ENCODE measurements at places on chromosomes 11 and 22.

- no peaks in the 10 kb centered on the region for H3K4me1 ChIP-seq
- DNase-seq, result no peak
- H3K27me3 ChIP-seq, result peaks cover 47% of the 10 kb centered on the region
- no peaks in the 10 kb centered on the region for H3K36me3 ChIP-seq
Measured at GRCh38 chr11:118136801-118137200, 15.8 kb downstream of the SCN4B start.

DNA sequence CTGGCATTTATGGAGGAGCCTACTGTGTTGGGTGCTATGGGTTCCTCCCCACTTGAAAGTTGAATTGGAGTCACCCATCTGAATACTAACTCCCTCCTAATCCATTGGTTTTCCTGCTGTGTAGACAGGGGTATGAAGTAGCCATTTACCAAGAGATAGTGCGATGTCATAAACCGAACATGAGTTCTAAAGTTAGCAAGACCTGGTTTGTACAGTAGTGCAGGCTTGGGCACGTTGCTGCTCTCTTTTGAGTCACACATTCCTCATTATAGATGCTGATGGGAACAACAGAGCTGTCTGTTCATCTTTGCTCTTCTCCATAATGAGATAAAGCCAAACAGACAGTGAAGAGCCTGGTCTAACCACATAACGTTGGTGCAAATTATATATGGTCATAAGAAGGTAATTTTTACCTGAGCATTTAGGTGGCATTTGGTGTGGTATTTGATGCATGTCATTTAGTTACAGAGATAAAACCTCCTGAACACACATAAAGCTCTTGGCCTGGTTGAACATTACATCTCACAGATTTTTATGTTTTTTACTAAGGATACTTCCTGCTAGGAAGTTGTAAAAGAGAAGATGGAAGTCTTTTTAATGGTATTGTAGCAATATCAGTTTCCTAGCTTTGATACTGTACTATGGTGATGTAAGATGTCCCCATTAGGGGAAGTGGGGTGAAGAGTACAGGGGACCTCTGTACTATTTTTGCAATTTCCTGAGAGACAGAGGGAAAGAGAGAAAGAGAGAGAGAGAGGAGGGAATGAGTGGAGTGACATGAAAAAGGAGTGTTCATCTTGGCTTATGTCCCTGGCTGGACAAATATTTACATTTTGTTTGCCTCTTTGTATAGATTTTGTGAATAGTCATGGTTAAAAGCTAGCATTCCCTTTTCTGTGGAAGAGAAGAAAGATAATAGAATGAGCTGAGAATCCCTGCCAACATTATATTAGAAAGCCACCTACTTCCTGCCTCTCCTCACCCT, 27.9 kb downstream of the GRAP2 start:
- DNase-seq, result no peak
- no peaks in the 10 kb centered on the region for H3K4me1 ChIP-seq
- no peaks in the 10 kb centered on the region for H3K27me3 ChIP-seq
- H3K27ac ChIP-seq, result no peak overlapping the region
- H3K36me3 ChIP-seq, result no peaks in the 10 kb centered on the region

- no peak overlapping the region for H3K4me3 ChIP-seq
- no peaks in the 10 kb centered on the region for H3K4me1 ChIP-seq
- no peak overlapping the region for H3K27ac ChIP-seq
- DNase-seq, result no peak
- peaks cover 69% of the 10 kb centered on the region for H3K27me3 ChIP-seq
- H3K36me3 ChIP-seq, result no peaks in the 10 kb centered on the region
Measured at GRCh38 chr22:27317096-27317495, 484.5 kb downstream of the MN1 start.

DNA sequence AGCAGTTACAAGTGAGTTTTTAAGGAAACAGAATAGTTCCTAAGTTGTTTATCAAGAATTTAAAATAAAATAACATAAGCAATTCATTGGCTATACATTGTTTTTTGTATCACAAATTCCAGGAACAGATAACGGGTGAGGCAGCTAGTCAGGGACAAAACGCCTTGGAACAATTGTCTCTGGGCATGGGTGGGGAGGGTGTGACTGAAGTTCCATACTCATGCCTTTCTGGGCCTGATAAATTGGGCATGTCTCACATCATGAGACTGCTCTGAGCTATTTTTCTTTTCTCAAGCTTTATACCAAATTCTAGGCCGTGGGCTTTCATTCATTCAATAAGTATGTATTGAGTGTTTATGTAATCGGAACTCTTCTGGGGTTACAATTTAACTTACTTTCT, 21.6 kb downstream of the FOLR3 start:
- H3K36me3 ChIP-seq, result no peaks in the 10 kb centered on the region
- H3K4me1 ChIP-seq, result no peaks in the 10 kb centered on the region
- H3K4me3 ChIP-seq, result no peak overlapping the region
- no peaks in the 10 kb centered on the region for H3K27me3 ChIP-seq
- DNase-seq, result no peak

GRCh38 chr11:134700101-134700640, 288.1 kb upstream of the B3GAT1 start:
- H3K4me3 ChIP-seq, result no peak overlapping the region
- DNase-seq, result no peak
- no peaks in the 10 kb centered on the region for H3K36me3 ChIP-seq
- H3K27ac ChIP-seq, result no peak overlapping the region
- no peaks in the 10 kb centered on the region for H3K4me1 ChIP-seq

DNA sequence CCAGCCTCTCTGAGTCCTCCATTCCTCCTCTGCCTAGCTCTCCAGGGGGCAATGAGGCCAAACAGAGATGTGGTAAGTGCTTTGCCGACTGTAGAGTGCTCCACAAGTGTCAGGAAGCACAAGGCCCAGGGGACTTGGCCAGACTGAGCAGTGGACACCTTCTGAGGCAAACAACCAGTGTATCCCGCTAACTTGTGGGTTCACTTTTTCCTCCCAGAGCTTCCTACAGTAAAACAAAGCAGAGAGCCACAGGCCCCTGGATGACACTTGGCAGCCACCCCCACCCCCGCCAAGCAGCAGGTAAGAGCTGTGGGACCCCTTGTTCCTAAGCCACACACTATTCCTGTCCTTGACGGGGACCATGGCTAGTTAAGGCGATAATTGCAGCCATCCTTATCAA, 160.9 kb downstream of the CACNA1I start:
- H3K27me3 ChIP-seq, result peaks cover 15% of the 10 kb centered on the region
- H3K27ac ChIP-seq, result no peak overlapping the region
- no peak for DNase-seq
- H3K4me3 ChIP-seq, result no peak overlapping the region

DNA sequence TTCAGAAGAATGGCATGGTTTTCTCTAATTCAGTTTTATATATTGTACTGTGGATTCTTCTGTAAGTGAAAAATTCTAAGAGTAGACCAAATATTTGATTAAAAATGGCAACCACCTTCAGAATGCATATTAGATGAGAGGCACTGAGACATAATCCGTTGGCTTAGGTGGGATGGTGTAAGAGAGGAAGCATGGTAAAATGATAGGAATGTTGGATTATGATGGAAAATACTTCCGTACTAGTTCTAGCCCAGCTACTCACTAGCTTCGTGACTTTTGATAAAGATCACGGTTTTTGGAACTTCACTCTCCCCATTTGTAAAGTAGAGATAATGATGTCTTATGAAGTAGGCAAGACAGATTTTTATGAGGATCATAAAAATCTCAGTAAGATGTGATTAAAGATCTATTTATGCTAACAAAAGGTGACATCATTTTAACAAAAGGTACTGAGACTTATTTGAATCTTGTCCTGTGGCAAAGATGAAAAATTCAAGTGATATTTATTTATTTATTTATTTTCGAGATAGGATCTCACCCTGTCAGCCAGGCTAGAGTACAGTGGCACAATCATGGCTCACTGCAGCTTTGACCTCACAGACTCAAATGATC, 37.5 kb downstream of the UVRAG start:
- H3K27me3 ChIP-seq, result no peaks in the 10 kb centered on the region
- no peak for DNase-seq
- H3K4me3 ChIP-seq, result no peak overlapping the region
- H3K36me3 ChIP-seq, result no peaks in the 10 kb centered on the region
- no peaks in the 10 kb centered on the region for H3K4me1 ChIP-seq

DNA sequence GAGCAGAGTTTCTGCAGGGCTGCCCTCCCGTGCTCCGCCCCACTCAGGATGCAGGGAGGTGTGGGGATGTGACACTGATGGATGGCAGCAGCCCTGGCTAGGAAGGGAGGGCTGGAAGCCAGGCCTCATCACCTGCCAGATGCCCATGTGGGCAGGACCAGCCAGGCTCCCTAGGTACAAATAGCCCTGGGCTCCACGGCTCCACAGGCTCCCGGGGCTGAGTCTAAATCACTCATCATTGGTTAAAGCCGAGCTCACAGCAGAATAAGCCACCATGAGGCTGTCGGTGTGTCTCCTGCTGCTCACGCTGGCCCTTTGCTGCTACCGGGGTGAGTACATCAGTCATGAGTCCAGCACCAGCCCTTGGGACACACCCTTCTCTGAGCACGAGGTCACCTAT, at the start of gene SCGB1D1:
TSS of gene SCGB1D1 (plus strand) at position 206 of the 400 bp plus-strand sequence. CDS start at position 275, 69 bp downstream.
- no peaks in the 10 kb centered on the region for H3K36me3 ChIP-seq
- H3K27ac ChIP-seq, result no peak within 1 kb of the TSS
- no peak for DNase-seq
- no peak within 1 kb of the TSS for H3K4me3 ChIP-seq

- DNase-seq, result no peak
- no peak overlapping the region for H3K27ac ChIP-seq
- no peaks in the 10 kb centered on the region for H3K27me3 ChIP-seq
- H3K4me1 ChIP-seq, result no peaks in the 10 kb centered on the region
Measured at GRCh38 chr11:19811380-19811779, 98.7 kb downstream of the NAV2 start.

DNA sequence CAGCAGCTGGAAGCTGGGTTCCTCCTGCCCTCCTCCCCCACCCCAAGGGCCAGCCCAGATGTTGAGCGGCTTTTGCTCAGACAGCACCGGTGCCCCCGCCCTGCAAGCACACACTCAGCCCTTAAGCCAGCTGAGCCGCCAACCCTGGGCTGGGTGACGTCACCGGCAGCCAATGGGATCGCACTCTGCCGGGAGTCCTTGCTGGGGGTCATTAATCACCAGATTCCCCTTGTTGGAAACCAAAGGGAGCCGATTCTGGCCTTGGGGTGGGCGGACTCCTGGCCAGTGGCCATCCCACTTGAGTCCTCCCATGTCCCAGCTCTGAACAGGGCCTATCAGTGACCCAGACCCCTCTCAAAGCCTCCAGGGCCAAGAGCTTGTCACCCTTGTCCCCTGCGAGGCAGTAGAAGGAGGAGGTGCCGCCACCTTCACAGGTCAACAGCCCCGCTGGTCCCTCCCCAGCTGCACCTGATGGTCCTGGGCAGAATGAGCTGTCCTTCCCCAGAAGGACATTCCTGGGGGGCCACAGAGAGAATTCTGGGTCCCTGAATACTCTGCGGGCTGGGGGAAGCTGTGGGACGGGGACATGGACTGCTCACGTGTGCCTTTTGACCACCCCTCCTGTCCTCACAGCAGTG, 7.4 kb downstream of the DUSP8 start:
- H3K4me3 ChIP-seq, result no peak overlapping the region
- peak; percentile 20 for DNase-seq
- H3K27me3 ChIP-seq, result peaks cover 76% of the 10 kb centered on the region

DNA sequence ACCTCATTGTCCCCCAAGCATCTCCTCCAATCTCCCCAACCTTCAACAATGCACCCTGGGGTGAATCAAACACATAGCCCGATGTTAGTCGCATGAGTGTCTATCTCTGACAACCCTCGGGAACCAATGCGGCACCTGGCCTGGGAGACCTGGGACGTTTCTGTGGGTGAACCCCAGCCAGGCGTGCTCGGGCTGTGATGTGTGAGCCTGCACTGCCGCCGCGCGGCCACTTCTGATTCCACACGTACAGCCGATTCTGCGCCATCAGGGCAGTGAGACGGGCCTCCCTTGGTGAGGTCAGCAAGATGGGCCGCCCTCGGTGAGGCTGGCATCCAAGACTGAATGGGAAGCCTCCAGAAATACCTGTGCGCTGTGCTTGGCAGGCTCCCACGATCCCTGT, 5.2 kb upstream of the H19 start:
- H3K36me3 ChIP-seq, result no peaks in the 10 kb centered on the region
- H3K4me3 ChIP-seq, result no peak overlapping the region
- no peak overlapping the region for H3K27ac ChIP-seq
- no peak for DNase-seq
- no peaks in the 10 kb centered on the region for H3K4me1 ChIP-seq
- no peaks in the 10 kb centered on the region for H3K27me3 ChIP-seq

DNA sequence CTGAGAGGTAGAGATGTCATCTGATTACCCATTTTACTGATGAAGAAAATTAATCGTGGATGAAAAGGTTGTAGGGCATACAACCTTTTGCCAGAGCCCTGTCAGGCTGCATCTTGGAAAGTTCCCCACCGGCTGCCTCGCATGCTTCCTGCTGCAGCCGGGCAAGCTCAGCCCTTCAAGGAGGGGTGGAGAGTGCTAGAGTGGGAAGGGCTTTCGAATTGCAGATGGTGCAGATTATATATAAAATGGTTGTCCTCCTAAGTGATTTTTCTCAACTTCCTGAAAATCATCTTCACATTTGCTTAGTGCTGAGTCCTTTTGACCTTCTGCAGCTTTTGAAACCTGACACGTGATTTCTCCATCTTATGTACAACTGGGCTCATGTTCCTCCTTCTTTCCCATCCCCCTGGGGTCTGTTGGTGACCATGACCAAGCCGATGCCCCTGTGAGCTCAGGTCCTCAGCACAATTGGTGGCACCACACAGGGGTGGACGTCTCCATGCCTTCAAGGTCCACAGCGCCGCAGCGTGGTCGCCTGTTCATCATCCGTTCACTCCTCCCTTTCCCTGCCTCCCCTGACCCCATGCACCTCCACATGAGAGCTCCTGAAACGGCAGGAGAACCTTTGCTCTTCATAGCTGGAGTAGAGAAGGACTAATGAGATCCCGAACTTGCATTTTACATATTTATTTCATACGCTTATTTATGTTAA, 47.6 kb upstream of the MYO18B start:
- DNase-seq, result no peak
- no peaks in the 10 kb centered on the region for H3K4me1 ChIP-seq
- no peaks in the 10 kb centered on the region for H3K27me3 ChIP-seq

DNA sequence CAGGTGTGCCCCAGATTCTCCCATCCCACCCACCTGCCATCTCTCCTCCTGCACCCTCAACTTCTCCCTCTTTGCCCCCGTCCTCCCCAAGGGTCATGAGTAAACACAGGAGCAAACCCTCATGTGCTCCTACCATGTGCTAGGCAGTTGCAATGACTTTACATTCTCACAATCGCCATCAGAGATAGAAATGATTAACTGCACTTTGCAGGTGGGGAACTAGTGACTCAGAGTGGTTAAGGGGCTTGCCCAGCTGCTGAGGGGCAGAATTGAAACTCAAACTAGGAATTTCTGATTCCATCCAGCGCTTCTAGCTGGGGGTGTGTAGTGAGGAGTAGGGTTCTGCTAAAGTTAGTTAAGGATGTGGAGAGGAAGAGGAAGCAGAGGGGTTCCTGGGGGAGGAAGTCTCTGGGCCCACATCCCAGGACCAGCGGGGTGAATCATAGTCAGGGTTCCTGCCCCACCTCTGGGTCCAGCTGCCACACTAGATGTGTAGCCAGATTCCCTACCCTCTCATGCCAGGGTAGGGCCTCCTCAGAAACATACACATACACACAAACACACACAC, 16.0 kb upstream of the PRG2 start:
- no peaks in the 10 kb centered on the region for H3K4me1 ChIP-seq
- H3K4me3 ChIP-seq, result no peak overlapping the region
- no peak for DNase-seq
